ENCODE measurements at places on chromosomes 12 and 14. TPM values are rescaled to one million over a fixed set of nuclear protein-coding genes. Genes with fewer than 3 reads are reported as not detected.

DNA sequence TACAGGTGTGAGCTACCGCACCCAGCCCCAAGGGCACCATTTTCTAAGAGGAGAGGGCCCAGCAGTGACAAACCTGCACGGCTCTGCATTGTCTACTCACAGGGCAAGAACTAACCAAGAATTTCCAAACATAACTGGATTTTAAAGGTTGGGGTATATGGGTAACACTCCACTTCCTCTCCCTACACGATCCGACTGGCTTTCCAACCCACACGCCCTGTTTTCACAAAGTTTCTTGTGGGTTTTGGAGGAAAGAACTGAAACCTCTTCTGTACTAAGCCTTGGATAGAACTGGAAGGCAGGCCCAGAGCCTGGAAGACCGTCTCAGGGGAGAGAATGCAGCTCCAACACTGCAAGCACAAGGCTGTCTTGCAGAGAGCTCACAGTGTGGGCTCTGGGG, 24.9 kb downstream of the SNRNP35 start:
- H3K27ac ChIP-seq = no peak overlapping the region
- no peaks in the 10 kb centered on the region for H3K36me3 ChIP-seq
- peaks cover 9% of the 10 kb centered on the region for H3K4me1 ChIP-seq
- no peak overlapping the region for H3K4me3 ChIP-seq
- no peak for DNase-seq
- no peaks in the 10 kb centered on the region for H3K27me3 ChIP-seq

SIVA1 gene
- total RNA-seq = 74.8 TPM

ALDH1L2 gene
- total RNA-seq = not detected

OTOGL gene
- not detected for total RNA-seq

Data from natural killer cell (primary cell).